ENCODE measurements at places on chromosomes 12 and 14.

- DNase-seq, result no peak
These were observed 21.5 kb downstream of the PAX9 start for GRCh38 chr14:36683083-36683724.

DNA sequence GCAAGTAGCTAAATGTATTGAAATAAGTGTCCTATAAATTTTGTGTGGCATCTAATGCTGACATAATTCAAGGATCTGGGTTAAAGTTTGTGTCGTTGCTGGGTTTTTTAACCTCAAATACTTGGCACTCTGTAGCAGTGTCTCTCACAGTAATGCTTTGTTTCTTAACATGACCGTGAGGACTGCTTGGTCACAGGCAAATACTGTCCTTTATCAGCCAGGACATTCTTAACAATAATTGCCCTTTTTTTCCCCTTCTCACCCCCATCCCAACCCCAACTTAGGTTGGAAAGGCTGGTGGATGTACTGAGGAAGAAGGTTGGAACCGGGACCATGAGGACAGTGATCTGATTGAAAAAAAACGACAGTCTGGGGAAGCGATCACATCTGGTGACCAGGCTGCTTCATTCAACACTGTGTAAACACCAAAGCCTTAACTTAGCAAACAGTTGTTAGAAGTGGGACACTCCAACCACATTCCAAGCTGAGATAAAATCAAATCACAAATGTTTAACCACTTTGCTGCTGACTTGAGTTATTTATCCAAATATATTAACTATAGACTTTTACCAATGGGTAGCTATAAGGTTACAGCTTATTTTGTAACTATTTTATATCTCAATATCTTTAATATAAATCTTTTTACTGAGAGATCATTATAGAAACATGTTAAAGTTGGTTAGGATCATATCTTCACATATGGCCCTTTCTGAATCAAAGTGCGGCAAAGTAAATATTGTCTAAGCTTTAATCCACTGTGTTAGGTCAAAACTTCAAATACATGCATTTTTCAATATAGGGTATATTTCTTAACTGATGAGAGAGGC lies 48.2 kb downstream of the FOXA1 start:
- no peak for DNase-seq

- DNase-seq, result no peak
These were observed 14.6 kb downstream of the CLMN start for GRCh38 chr14:95305145-95305544.

GRCh38 chr12:49866859-49867569 lies 24.1 kb upstream of the BCDIN3D start:
- DNase-seq, result peak; percentile 95

DNA sequence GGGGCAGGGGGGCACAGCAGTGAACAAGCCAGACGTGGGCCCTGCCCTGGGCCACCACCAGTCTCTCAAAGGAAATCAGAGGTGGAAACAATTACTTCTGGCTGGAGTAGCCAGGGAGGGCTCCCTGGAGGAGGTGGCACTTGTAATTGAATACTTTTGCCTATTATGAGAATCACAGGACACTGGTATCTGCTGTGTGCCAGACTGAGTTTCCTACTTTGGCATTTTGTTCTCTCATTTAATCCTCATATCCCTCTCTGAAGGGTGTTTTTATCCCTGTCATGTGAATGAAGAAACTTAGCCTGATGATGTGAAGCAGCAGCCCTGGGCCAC lies 7.2 kb downstream of the FAM222A start:
- DNase-seq, result no peak

DNA sequence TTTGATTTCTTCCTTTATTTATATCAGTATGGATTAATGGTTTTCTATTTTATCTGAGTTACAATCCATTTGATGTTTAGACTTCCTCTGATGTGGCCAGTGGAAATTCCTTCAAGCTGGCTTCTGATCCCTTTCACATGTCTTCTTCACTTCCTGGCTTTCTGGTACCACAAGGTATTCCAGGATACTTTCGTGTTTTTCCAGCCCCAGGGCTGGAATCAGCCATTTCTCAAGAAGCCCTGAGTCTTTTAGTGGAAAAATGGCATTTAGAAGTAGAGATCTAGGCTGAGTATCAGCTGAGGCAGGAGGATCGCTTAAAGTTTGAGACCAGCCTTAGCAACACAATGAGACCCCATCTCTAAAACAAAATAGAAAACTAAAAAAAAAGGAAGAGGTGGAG lies 93.3 kb downstream of the FIGNL2 start:
- no peak for DNase-seq

GRCh38 chr12:82619644-82620043 lies 67.1 kb upstream of the TMTC2 start:
- no peak for DNase-seq

- no peak for DNase-seq
These were observed 836.7 kb upstream of the FOXG1 start for GRCh38 chr14:27929797-27930347.

DNA sequence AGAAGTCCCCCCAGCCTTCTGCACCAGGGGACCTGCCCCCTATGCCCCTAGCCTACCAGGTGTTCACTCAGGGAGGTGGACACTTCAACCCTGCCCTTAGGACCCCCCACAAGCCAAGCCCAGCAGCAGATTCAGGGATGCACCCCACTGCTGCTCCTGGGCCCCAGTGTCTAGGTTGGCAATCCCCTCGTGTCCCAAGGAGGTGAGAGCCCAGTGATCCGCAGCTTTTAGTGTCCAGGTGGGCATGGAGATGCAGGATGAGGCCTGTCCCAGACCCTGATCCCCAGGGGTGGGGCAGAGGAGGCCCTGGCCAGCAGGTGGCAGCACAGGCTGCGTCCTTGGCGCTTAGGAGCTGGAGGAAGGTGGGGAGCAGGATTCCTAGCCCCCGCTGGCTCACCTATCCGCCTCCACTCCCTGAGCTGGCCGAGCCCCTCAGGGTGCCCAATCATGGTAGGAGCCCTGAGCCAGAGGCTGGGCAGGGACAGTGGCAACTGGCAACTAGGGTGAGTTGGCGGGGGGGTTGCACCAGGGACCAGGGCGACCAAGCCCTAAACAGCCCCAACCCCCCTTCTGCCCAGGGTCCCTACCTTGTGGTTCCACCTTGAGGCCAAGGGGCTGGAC lies 4.1 kb downstream of the CKB start:
- DNase-seq, result peak; percentile 89

- no peak for DNase-seq
These were observed 250.6 kb downstream of the AEBP2 start for GRCh38 chr12:19689801-19690472.

- no peak for DNase-seq
These were observed 18.0 kb upstream of the NUDT14 start for GRCh38 chr14:105199093-105199492.
